CD4-positive, alpha-beta T cell treated with Interleukin-21 for 1 hour (primary cell): ENCODE measurements at places on chromosomes 16 and 17.

DNA sequence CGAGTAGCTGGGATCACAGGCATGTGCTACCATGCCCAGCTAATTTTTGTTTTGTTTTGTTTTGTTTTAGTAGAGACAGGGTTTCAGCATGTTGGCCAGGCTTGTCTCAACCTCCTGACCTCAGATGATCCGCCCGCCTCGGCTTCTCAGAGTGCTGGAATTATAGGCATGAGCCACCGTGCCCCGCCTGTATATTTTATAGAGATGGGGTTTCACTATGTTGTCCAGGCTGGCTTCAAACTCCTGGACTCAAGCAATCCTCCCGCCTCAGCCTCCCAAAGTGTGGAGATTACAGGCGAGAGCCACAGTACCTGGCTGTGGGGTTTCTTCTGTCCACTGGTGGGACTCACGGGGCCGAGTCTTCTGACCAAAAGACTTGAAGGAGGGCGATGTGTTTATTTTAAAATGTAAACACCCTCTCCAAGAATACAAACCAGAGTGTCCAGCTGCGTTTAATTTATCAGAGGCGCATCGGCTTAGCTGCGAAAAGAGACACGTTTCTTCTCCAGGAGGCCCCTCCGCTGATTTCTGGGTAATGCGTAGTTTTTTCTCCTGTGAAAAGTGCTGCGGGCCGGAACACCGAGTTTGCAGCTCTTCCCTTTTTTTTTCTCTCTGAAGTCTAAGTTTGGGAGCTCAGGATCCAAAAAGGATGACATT, 86.9 kb upstream of the CIBAR2 start:
- DNase-seq, result no peak

GRCh38 chr17:22692066-22692805, 999.9 kb downstream of the KCNJ18 start:
- no peak for DNase-seq

DNA sequence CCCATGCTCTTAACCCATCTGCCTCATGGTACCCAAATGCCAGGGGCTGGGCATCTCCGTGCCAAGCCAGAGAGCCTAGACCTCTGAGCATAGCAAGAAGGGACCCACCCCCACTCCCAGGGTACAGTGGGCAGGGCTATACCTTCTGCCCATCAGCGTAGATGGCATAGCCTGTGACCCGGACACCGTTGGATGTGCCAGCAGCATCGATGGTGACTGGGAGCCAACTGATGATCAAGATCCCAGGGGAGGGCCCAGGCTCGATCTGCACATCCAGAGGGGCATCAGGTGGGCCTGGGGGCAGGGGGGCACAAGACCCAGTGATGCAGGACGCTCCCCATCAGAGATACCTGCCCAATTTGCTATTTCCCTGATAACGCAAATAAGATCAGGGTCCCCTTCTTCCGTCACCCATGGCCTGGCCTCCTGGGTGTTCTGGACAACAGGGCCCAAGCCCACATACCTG, 17.1 kb downstream of the TSPOAP1 start:
- no peak for DNase-seq

DNA sequence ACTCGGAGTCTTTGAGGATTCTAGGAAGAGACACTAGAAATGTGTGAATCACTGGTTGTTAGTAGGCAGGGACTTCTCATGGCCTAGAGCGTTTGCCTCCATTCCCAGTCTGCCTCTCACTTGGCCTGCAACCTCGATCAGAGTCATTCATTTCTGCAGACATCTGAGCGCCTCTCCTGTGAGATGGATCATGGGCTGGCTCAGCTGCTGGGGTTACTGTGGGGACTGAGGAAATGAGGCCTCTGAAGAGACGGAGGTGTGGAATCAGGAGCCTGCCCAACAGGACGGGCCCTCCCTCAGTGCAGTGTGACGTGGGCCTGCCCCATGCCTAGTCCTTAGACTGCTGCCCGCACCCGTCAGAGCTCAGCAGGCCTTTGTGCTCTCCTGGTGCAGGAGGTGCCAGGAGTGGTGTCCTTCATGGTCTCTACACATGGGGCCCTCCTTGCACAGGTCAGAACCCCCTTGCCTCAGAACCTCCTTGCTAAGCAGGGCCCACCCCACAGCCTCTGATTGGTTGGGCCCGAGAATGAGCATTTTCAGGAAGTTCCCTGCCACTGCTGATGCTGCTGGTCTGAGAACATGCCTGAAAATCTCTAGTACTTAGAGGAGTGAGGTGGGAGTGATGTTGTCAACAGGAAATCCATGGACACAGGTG, 99.4 kb downstream of the NPIPB11 start:
- no peak for DNase-seq

GRCh38 chr16:11263737-11264136, 5.4 kb downstream of the TNP2 start:
- DNase-seq, result peak; percentile 41

DNA sequence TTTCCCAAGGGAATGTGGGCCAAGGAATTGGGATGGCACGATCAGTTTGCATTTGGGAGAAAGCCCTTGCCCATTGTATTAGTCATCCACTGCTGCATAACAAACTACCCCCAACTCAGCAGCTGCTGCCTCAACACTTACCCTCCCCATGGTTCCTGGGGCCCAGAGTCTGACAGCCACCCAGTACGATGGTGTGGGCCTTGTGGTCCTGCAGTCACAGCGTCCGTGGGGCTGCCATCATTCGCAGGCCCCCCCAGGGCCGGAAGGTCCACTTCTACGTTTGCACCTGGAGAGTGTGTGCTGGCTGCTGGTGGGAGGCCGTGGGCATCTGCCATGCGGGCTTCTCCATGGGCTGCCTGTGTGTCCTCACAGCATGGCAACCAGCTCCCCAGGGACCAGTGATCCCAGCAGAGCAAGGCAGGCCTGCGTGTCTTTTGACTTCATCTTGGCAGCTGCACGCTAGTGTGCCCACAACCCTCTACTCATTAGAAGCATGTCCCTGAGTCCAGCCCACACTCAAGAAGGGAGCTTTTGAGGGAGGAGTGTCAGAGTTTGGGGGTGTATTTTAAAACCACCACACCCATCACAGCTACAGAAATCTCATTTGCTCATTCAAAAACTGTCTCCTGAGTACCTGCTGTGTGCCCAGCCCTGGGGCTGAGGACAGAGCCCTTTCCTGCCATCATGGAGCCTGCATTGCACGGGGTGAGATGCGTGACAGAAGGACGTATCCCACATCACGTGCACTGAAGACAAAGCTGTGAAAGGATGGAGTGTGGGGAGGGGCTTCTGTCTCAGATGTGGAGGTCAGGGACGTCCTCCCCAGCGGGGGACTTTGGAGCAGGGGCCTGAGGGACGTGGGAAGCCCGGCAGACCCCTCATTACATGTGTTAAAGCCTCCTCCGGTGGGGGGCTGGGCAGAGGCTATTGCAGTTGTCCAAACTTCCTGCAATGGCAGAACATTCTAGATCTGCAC, 185.0 kb upstream of the ZNF469 start:
- no peak for DNase-seq

DNA sequence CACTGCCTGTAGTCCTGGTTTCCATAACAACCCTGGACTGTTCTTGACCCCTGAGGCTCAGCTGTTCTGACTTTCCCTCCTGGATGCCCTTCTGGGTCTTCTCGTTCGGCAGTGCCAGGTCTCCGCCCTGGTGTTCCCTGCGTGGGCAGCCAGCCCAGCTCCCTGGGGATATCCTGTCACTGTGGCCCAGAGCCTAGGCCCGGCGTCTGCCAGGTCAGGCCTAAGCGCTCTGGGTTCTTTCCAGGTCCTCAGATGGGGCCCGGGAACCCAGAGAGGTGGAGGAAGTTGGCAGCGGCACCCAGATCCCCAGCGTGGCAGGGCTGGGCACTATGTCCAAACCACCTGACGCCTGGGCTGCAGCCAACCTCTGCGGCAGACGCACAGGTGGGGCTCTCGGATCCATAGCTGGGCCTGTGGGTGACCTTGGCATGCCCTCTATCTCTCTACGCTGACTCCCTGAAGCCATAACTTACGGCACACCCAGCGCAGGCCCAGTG, 12.5 kb upstream of the ATP2A3 start:
- no peak for DNase-seq
